ENCODE measurements at places on chromosomes 1 and 21.

DNA sequence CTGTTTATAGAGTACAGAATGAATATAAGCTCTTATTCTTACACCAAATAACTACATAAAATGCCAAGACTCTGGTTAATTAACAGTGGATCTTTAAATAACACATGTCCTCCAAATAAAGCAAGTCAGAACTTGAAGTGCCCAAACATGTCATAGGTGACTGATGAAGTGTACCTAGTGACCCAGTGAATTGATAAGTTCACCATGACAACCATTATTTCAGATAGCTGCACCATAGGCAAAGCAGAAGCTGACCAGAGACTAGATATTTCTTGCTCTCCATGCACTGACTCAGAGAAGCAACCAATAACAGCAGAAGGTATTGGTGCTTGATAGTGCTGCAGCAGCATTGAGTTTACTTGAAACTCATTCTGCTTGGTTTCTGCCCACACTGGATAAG, 192.1 kb downstream of the DUSP10 start:
- no peak for DNase-seq

GRCh38 chr1:117930173-117930447, 571 bp downstream of the WDR3 start:
- no peak for DNase-seq

DNA sequence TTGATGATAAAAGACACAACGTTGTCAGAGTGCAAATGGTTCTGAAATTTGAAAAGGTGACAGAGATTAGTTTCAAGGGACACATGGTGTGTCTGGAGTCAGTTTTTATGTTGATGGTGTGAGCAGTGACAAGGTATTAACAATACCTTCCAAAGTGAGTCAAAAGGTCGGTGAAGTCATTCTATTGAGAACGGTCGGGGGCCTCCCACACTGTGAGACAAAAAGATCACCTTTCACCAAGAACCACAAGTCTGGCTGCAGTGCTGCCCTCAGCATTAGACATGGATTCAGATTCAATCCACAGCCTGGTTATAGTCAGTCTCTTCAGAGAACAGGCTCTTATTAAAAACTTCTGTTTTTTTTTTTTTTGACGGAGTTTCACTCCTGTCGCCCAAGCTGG, 26.5 kb downstream of the ZNF124 start:
- no peak for DNase-seq

GRCh38 chr1:94542088-94542870, 720 bp upstream of the F3 start:
- DNase-seq, result no peak

Measured in iris pigment epithelial cell (primary cell).